ENCODE measurements at places on chromosomes 1 and 21.

GRCh38 chr1:58006421-58007046 is 540.0 kb downstream of the OMA1 start:
- peak; percentile 67 for DNase-seq

GRCh38 chr1:203649551-203649998 is 22.9 kb downstream of the ATP2B4 start:
- no peak for DNase-seq

GRCh38 chr21:31910074-31910470 is 37.3 kb downstream of the HUNK start:
- DNase-seq: peak; percentile 47

GRCh38 chr1:15777909-15778707 is 19.5 kb downstream of the FBLIM1 start:
- DNase-seq: no peak

DNA sequence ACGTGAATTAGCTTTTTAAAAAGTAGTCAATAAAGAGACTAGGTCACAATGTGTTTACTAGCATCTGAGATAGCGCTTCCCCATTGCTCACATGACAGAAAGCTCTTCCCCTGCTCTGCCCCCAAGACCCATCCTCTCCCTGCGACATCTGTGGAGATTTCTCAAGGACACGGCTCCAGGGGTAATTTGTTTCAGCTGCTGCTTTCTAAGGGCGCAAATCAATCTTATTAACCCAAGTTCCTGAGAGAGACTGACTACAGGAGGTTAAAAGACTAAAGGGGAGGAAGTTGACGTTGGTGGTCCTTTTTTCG is at the start of gene MYOCOS:
MYOCOS (plus strand) TSS at position 92 of the 311 bp plus-strand sequence. CDS start 1,641 bp downstream, outside the sequence.
- DNase-seq: no peak

GRCh38 chr1:82230667-82231066 is 429.9 kb downstream of the ADGRL2 start:
- no peak for DNase-seq

DNA sequence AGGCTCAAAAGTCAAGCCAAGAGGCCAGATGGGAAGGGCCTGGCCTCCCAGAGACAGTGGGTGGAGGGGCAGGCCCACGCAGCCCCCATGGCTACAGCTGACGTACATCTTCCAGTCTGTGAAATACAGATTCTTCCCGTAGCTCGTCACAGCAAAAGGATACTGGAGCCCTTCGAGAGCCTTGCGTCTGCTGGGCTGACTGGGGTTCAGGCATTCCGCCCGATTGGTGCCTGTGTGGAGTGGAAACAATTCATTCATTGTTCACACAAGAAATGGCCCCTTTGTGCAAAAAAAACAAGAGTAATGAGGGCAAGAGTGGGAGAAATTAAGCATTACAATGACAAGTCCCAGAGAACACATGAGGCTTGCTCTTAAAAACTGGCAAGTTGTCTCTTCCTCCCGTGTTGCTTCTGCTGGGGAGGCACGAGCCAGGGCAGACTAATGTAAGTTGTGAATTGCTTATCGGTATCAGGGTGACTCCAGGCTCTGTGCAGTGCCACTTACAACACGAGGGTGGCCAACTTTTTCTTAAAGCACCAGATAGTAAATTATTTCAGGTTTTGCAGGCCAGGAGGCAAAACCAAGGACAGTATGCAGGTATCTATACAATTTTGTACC is 85.1 kb downstream of the NID1 start:
- DNase-seq: no peak

GRCh38 chr21:25425156-25425555 is 182.1 kb downstream of the MRPL39 start:
- no peak for DNase-seq

DNA sequence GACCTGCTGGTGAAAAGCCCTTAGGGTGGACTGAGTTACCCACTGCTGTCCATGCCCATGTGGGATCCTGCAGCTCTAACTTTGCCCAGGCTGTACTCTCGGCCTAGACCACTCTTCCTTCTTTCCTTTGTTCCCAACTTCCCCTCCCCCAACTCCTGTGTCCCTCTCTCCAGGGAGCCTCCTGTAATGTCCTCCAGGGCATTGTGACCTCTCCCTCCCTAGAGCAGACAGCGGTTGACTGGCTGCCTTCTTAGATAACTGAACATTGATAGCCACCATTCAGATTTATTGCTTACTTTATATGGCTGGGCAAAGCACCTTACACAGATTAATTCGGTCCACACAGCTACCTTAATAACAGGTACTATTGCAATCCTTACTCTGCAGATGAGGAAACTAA is 5.0 kb downstream of the RUNX1 start:
- no peak for DNase-seq

- no peak for DNase-seq
Measured at GRCh38 chr1:209609041-209609790, 25.7 kb downstream of the CAMK1G start.

DNA sequence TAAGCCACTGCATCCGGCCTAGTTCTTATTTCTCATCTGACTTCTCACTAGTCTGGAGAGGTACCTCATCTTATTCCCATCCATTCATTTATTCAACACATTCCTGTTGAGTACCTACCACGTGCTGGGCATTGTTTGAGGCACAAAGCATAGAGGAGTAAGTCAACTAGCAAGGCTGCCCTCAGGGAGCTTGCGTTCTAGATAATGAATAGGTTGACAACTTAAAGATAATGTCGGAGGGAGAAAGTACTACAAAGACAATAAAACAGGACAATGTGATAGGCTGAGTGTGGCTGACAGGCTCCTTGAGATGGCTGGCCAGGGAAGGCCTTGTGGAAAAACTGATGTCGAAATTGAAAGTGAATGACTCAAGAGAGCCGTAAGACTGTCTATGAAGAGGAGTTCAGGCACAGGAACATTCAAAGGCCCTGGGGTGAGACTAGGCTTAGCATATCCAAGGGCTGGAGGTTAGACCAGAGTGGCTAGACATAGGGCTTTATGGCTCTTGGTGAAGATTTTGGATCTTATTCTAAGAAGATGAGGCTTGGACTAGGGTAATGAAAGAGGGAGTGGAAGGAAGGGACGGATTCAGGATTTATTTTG is 18.3 kb downstream of the SPATA21 start:
- DNase-seq: no peak

GRCh38 chr1:27622828-27623227 is 12.2 kb downstream of the FGR start:
- DNase-seq: no peak

DNA sequence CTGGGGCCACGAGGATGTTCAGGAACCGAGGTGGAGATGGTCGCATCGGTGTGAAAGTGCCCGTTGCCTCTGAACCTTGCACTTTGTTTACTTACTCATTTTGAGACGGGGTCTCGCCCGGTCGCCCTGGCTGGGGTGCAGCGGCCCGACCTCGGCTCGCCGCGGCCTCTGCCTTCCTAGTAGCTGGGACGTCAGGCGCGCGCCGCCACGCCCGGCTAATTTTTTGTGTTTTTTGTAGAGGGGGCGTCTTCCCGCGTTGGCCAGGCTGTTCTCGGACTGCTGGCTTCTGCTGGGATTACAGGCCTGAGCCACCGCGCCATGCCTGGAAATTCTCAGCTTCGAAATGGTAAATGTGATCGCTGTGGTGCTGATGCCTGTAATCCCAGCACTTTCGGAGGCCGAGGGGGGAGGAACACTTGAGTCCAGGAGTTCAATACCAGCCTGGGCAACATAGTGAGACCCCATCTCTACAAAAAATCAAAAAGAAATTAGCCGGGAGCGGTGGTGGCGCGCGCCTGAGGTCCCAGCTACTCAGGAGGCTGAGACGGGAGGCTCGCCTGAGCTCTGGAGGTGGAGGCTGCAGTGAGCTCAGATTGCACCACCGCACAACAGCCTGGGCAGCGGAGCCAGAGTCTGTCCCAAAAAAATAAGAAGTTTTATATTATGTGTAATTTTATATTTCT is 684 bp upstream of the MRPL20 start:
- no peak for DNase-seq

DNA sequence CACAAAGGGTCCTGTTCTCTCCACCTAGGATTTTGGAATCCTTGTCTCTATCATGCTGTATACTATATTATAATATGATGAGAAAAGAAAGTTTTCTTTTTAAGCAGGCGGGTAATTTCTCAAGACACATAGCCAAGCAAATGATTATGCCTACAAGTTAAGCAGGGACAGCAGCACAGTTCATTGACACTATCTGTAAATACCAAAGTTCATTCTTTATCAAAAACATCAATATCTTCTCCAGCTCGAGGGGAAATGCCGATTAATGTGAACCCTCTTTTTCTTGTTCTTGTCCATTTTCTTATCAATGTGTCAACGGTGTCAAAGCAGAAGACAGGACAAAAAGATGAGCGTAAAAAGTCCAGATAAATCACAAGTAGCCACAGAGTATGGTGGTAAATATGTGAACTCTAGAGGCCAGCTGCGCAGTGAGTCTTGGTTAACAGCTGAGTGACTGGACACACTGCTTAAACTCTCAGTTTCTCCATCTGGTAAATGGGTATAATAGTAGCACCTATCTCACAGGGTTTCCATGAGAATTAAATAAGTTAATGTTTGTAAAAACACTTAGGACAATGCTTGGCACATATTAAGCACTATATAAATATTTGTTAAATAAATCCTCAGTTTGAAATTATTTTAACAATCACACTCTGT is 30.9 kb downstream of the LPAR3 start:
- DNase-seq: no peak

DNA sequence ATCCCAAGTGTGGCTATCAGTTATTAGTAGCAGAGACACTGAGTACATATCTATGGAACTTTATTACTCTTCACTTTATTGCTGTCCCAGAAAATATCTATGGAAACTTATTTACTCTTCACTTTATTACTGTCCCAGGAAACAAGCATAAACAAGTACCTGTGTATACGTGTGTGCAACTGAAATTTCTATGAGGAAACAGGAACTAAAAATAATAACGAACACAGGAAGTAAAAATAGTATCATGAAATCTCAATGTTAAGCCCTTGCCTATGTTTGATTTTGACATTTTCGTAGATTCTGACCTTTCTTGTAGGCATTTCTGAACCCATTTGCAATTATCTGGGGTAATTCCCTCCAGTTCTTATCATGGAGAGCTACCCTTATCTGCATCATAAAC is 64.9 kb upstream of the KRTAP19-8 start:
- DNase-seq: no peak

DNA sequence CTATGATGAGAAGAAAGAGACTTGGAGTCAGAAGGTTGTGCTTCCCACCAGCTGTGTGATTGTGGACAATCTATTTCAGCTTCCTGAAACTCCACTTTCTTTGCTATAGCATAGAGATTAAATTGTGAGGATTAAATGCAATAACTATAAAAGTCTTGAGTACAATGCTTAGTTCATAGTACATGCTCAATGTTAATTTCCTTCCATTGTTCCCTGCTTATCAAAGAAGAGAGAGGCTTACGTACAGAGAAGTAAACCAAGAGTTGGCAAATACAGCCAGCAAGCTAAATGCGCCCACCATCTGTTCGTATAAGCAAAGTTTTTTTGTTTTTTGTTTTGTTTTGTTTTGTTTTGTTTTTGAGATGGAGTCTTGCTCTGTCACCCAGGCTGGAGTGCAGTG is 317.9 kb upstream of the NFIA start:
- DNase-seq: no peak

GRCh38 chr1:151762941-151763921 is at the start of gene MRPL9:
Gene MRPL9, minus strand, starts transcription at chr1:151763496. Its CDS starts 17 bp downstream, at chr1:151763479.
- DNase-seq: peak; percentile 89

GRCh38 chr1:178704833-178705232 is 20.2 kb upstream of the RALGPS2 start:
- no peak for DNase-seq

DNA sequence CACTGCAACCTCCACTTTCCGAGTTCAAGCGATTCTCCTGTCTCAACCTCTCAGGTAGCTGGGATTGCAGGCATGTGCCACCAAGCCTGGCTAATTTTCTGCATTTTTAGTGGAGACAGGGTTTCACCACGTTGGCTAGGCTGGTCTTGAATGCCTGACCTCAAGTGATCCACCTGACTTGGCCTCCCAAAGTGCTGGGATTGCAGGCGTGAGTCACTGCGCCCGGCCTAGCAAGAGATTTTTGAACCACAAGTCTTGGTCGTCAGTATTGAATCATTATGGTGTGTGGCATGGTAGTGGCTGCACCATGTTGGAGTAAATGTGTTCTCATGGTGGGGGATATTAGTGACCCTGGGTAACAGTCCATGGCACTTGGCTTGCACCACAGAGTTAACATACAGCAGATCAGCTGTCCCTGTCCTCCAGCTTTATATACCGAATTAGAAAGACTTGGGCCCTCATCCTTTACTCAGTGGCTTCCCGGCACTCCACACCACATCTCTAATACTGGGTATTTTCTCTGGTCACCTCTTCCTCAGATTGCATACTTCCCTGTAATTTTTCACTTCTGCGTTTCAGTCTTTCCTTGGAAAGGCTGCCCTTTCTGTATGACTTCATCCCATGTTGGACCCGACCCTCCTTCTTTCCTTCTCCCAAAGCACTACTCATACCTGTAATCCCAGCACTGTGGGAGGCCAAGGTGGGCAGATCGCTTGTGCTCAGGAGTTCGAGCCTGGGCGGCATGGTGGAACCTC is 25.1 kb downstream of the AK4 start:
- DNase-seq: peak; percentile 59

DNA sequence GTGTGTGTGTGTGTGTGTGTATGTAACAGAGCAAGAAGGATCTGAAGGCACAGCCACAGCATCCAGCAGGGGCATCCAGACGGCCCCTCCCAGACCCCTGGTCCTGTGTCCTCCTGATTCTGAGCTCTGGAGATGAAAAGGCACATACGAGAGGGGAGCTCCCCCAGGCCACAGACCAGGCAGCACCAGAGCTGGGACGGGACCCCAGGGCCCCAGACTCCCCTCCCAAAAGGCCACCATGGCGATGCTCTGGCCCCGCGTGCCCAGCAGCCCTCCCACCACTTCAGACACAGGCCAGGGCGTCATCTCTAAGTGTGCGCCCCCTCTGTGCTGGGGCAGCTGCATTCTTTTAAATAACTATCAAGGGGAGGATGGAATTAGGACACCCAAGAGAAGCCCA is 245.8 kb downstream of the MATN1 start:
- no peak for DNase-seq

GRCh38 chr1:82392946-82393345 is 592.2 kb downstream of the ADGRL2 start:
- no peak for DNase-seq

- no peak for DNase-seq
Measured at GRCh38 chr1:31952825-31953220, 14.7 kb upstream of the PTP4A2 start.

DNA sequence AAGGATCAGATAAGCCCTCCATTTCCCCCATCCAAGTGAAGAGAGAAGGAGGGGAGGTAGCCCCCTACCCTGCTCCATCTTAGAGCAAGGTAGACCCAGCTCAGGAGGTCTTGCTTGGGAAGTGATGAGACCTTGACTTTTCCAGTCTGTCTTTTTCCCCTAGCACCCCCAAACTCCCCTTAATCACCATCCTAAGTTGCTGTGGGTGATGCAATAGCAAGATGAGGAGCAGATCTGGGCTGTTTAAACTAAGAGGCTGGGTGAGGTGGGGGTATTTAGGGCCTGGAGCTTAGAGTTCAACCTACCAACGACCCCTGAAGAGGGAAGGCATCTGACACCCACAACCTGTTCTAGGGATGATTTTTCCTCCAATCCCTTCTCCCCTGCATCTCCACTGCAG is 1.7 kb downstream of the ATP1A2 start:
- no peak for DNase-seq

DNA sequence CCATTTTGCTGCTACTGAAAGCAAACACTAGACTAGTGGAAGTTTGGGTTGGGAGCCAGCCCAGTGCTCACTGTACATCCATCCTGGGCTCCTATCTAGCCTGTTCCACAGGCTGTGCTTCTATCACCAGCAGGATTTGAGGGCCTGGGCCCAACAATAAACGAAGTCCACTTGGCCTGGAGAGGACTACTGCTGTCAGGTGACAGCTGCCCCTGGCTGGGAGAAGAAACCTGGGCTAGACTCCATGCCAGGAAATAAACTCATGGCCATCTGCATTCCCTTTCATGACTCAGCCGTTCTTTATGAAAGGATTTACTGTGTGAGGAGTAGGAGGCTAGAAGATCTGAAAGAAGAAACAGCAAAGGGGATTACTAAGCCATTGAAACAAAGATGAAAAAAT is 35.5 kb downstream of the COLGALT2 start:
- peak; percentile 91 for DNase-seq

All from islet precursor cell (in vitro differentiated cells).